CD4-positive, alpha-beta T cell treated with Interleukin-2 at 100 ng/mL for 4 hours (primary cell): ENCODE measurements at places on chromosomes 13 and 19.

- no peak for DNase-seq
Measured at GRCh38 chr13:24280720-24281119, 28.7 kb upstream of the C1QTNF9 start.

DNA sequence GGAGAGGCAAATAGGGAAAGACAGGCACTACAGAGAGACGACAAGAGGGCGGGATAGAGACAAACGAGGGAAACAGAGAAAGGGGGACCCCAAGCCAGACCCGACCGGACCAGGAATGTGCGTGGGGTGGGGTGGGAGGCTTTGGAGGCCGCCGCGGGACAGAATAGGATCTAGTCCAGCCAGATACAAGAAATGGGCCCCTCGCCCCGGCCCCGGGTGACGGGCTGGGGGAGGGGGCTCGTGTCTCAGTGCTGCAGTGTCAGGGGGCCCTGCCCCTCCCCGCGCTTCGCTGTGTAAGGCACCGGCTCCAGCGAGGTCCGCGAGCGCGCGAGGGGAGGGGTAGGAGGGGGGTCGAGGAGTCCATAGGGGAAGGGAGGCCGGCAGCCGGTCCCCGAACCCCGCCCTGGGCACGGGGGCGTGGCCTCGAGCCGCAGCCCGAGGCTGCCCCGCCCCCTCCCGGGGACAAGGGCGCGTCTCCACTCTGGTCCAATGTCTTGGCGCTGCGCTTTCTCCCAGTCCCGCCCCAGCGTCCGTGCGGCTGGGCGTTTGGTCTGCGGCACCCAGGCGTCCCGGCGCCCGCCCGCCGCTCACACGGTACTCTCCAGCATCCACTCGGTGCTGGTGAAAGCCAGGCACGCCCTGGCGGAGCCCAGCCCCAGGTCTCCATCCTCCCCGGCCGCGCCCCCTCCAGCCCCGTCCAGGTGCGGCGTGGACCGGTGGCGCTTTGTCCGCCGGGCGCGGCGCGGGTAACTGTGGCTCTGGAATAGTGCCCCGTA lies 11.0 kb downstream of the IFNL1 start:
- no peak for DNase-seq

DNA sequence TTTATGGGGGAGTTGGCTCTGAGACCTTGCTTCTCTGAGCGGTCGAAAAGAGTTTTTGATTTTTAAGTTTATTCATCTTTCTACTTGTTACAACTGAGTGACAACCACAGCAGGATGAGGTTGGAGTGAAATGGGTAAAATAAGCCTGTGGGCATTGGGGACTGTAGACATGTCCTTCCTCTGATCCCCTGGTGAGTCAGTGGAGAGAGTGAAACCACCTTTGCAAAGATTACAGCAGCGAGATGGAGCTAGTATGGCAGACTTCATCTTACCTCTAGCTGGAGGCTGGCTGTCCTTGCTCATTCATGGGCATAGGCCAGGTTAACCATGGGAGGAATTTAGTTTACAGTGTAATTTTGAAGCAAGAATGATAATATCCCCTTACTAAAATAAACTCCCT lies 30.9 kb upstream of the PSG9 start:
- DNase-seq, result no peak

DNA sequence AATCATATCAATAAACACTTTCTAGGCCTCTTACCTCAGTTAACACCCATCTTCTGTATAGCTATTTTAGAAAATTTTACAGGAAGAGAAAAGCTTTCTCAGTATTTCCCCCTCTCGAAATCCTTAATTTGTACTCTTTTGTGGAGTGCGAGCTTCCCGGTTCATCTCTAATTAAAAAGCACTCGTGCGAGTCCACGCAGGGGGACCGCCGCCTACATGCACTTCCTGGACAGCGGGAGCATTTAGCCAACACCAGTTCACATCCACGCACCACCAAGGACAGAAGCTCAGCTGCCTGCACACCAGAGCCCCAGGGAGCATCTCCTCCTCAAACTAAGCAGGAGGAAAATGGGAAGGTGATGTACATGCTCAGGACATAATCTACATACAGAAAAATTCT lies 60.0 kb downstream of the RASA3 start:
- DNase-seq, result no peak

DNA sequence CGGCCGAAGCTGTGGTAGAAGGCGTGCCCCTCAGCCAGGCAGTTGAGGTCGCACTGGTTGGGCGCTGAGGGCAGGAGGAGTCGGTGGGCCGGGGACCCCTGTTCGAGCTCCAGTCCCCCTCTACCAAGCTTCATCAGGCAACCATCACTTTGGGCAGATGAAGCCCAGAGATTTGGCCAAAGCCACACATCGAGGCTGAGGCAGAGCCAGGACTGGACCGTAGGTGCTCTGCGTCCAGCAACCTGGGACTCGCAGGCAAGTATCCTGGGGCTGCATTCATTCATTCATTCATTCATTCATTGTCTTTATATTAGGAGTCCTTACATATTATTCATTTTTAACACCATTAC lies 4.3 kb downstream of the ADAMTSL5 start:
- no peak for DNase-seq

DNA sequence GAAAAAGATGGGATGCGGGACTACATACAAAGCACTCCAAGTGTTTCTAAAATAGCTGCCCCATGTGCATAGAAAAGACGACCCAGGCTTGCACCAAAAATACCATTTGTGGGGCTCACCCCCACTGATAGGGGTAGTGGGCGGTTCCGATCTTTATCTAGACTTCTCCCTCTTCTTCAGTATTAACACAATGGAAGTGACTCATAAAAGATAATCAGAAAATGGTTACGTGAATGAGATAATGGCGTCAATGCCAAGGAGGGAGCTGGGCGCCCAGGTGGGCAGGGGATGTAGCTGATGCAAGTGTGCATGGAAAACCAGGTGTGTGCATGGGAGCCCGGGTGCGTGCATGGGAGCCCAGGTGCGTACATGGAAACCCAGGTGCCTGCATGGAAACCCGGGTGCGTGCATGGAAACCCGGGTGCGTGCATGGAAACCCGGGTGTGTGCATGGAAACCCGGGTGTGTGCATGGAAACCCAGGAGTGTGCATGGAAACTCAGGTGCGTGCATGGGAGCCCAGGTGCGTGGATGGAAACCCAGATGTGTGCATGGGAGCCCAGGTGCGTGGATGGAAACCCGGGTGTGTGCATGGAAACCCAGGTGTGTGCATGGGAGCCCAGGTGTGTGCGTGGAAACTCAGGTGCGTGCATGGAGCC lies 32.7 kb downstream of the LAMP1 start:
- DNase-seq, result no peak

DNA sequence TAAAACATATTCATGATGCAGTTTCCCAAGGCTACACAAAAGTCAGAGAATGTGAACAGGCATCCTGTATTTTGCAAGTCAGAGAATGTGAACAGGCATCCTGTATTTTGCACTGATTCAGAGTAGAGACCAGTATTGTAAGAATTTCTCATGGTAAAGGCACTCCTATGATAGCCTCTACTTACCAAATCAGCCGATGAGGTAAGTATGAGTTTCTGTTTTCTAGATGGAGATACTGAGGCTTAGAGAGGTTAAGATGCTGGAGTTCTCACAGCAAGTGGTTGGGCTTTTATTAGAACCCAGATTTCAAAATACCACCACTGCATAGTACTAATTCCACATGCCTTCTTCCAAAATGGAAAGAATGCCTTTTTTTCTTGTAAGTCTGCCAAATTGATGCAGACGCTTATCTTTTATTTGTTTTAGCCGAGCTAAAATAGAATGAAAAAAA lies 12.3 kb downstream of the TPT1 start:
- DNase-seq, result no peak

DNA sequence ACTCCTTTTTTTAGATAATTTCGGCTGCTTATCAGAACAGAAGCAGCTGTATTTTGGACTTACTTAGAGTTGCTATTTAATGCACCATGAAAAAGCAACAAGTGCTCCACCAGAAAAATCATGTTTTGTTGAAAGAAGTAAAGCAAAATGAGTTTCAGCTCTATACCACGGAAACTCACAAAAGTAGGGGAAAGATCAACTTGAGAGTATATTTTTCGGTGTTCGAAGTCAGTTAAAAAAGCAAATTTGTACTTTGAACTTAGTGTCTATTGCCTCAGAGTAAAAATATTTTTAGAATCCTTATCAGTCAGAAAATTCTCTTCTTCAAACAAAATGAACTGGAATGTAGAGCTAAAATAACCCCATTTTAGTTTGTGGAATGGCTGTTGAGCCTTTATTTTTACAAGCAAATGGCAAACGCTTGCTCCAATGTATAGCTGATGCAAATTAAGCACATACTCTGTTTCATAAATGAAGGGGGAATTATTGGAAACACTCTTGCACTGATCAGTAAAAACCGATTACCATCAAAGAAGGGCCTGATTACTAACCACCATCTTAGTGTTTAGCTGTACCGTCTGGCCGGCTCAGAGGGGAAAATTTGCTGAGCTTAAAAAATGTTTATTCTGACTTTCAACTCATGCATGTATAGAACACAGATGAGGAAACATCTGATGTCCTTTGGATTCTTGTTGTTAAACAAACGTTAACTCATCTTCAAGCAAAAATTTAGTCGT lies 540.7 kb downstream of the GPC6 start:
- DNase-seq, result no peak

DNA sequence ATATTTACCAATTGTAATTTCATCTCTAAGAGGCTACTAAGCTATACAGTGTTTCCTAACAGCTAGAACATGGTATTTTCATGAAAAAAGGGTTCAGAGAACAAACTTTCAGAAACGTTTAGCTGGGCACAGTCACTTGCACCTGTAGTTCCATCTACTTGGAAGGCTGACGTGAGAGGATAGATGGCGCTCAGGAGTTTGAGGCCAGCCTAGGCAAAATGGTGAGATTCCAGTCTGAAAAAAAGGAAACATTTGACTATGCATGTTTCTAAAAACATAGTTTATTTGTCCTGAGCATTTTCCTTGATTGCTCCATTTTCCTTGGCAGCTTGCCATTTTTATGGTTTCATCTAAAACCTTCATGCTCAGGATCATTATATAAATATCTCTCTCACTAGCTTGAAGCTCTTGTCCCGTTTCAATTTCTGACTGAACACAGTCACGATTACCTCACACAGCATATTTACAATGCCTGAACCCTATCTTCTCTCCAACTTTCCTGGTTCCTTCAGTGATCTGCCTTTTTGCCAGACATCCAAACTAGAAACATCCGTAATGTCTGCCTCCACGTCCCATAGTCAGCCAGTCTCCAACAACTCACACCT lies 200.8 kb downstream of the RGCC start:
- DNase-seq, result no peak

DNA sequence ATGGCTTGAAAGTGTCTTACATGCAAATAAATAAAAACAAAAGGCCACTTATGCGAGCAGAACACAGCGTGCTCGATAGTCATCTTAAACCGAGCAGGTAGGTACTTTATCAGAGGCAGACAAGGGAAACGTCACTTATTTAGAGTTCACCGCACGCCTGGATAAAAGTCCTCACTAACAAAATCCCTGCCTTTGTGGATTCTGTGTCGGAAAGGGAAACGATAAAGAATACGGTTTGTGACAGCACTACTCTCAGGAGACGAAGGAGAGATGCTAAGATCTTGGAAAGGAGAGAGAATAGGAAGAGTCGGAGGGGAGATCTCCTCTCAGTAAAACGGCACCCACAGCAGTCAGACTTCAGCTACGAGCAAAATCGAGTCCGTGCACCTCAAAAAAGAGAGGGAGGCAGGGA lies 581 bp downstream of the RCBTB1 start:
- peak; percentile 19 for DNase-seq

DNA sequence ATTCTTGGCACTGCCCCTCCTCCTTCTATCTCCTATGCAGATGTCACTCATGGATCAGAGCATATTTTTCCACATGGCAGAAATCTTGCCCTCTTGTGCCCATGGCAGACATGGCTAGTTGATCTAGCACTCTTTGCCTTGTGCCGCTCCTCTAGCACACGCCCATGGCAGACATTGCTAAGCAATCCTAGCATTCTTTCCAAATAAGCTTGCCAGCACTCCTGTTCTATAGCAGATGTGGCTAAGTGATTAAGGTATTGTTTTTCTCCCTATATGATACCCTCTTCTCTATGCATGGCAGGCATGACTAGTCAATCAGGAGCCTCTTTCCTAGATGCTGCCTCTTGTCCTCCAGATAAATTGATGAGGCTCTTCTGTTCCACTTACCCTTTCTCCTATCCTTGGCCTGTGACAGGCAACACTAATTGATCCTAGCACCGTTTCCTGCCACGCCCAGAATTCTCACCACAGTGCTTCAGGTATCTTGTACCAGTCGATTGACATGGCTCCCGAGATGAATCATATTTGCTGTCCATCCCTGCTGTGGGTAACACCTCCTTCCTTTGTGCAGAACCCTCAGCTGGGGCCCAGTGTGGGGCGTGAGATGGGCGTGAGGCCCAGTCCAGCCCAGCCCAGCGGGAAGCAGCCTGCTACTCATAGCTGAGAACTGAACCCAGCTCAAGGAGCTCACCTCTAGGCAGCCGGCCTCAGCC lies 26.9 kb downstream of the TMED1 start:
- peak; percentile 72 for DNase-seq

- DNase-seq, result peak; percentile 81
Measured at GRCh38 chr19:37691881-37692504, 27.6 kb downstream of the ZNF607 start.

DNA sequence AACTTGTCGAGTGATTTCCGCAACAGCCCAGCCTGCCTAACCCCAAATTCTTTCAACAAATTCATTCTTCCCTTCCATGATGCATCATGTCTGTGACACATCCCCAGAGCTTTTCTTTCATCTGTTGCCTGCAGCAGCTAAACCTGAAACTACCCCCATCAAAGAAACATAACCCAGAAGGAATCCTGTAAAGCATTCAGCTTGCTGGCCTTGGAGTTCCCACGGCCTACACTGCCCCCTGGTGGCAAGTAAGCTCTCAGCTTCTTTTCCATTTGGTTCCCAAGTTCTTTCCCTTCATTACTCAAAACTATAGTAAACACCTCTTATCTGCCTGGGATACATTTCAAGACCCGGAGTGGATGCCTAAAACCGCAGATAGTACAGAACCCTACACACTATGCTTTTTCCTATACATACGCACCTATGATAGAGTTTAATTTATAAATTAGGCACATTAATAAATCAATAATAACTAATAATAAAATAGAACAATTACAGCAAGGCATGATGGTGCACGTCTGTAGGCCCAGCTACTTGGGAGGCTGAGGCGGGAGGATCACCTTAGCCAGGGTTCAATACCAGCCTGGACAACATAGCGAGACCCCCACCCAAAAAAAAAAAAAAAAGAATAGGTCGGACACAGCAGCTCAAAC lies 7.4 kb downstream of the ETHE1 start:
- DNase-seq, result peak; percentile 79

GRCh38 chr13:24038841-24039330 lies 121.6 kb upstream of the SPATA13 start:
- DNase-seq, result no peak

- DNase-seq, result no peak
Measured at GRCh38 chr19:35174226-35174625, 19.7 kb downstream of the FXYD5 start.

DNA sequence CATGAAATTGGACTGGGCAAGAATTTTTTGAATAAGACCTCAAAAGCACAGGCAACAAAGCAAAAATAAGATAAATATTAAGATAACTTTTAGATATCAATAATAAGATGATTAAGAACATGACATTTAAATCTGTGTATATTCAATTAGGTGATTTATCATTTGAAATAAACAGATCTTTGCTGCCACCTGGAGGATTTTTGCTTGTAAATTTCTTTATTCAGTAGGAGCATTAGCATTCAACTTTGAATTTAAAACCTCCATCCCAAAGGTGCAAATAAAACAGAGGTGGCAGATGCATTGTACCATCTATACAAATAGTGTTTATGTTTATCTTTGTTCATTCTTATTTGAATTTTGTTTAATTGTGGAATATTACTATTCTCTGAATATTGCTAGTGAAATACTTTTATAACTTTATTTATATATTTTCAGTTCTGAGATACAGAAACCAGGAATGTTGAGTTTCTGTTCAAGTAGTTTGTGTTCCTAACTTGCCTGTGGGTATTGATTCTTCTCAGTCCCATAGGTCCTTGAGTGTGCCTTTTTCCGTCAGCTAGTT lies 20.9 kb downstream of the COG6 start:
- DNase-seq, result peak; percentile 65
